ENCODE measurements at places on chromosomes 12 and 14.

DNA sequence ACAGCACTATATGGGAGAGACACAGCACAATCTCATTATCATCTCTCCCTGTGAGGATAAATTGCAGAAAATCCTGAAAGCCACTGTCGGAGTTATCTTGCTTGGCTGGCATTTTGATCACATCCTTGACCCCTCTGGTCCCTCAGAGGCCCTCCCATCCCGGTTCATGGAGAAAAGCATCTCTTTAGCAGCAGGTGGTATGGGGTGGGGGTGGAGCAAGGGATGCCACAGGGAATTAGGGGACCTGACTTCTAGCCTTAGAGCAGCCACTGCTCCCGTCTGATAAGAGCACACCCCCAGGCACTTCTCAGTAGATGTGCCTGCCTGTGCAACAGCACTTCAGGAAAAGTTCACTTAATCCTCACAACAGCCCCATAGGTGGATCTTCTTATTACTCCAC lies 38.6 kb downstream of the GRIN2B start:
- no peak overlapping the region for H3K4me3 ChIP-seq
- no peaks in the 10 kb centered on the region for H3K4me1 ChIP-seq

DNA sequence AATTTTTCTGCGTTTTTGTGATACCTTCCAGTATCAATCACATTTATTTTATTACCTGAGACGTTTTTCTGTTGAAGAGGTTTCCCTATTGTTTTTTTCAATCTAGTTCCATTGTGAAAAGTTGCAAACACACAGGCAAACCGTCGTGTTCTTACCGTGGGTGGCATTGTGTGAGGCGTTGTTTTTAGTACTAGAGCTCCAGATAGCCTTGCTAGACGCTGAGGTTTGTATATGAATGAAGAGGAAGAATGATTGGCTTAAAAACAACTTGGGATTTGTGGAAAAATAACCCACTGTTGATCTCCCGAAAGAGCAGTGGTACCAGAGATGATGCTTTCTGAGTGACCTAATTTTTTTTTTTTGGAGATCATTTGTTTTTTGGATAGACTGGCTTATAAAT lies 1.0 kb downstream of the SOCS4 start:
- H3K4me3 ChIP-seq, result peak overlapping the region; percentile 88
- peak overlapping the region; percentile 97 for H3K27ac ChIP-seq
- peaks cover 42% of the 10 kb centered on the region for H3K4me1 ChIP-seq
- DNase-seq, result no peak
- peaks cover 23% of the 10 kb centered on the region for H3K36me3 ChIP-seq
- H3K27me3 ChIP-seq, result no peaks in the 10 kb centered on the region

DNA sequence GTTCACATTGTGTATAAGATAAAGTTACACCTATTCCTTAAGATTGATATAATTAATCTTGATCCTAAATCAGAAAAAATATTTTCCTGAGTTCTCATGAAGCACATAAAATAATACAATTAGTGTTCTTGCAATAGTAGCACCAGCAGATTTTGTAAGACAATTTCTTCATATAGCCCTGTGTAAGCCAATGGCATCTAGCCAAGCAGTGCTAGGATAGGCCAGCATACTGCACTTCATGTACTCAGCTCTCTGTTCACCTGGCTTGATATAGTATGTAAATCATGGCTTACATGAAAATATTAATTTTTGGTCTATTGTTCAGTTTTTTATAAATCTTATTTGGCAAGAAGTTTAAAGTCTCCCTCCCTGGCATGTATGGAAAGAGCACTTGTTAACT lies 1.9 kb downstream of the KLRF2 start:
- DNase-seq, result no peak
- no peak overlapping the region for H3K4me3 ChIP-seq
- H3K27me3 ChIP-seq, result peaks cover 4% of the 10 kb centered on the region
- H3K27ac ChIP-seq, result no peak overlapping the region

DNA sequence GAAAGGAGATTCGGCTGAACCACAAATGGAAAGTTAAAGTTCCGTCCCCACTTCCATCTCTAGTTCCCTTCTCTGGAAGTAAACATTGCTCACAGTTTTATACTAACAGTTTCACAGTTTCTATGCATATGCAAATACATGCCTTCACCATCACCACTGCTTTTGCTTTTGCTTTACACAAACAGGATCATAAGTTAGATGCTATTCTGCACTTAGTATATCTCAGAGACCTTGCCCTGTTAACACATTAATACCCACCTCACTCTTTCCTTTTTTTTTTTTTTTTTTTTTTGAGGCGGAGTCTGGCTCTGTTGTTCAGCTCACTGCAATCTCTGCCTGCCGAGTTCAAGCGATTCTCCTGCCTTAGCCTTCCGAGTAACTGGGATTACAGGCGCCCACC lies 890 bp downstream of the TEP1 start:
- peaks cover 21% of the 10 kb centered on the region for H3K4me1 ChIP-seq
- no peak for DNase-seq
- peak overlapping the region; percentile 94 for H3K27ac ChIP-seq
- H3K27me3 ChIP-seq, result no peaks in the 10 kb centered on the region
- peaks cover 6% of the 10 kb centered on the region for H3K36me3 ChIP-seq
- peak overlapping the region; percentile 97 for H3K4me3 ChIP-seq

DNA sequence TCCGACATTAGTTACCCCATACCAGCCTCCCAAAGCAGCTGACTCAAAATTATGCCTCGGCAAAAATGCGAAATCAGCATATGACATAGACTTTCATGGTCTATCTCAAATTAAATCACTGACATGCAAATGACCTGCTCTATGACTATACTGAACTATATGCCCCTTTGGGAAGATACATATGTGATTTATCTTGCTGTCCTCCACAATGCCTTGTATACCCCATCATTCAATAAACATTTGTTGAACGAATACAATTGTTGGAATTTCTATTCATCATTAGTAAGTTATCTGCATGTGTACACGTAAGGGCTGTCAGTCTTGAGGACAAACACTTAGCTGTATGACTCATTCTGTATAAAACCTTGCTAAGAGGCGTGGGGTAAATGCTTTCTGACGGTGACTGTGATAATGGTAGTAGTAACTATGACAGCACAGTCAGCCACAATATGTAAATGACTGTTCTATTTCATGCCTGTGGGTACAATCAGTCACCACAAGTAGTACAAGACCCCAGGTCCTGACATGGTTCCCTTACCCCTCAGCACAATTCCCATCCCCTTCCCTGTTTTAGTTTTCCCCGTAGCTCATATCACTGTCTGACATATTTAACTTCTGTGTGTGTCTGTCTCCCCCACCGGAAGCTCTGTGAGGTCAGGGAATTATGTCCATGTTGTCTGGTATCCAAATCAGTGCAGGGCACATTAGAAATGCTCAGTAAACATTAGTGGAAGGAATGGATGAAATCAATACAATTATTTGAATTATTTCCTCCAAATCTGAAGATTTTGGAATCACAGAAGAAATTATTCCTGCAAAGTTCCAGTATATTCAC lies 42.8 kb downstream of the STXBP6 start:
- no peaks in the 10 kb centered on the region for H3K27me3 ChIP-seq
- H3K4me3 ChIP-seq, result no peak overlapping the region

DNA sequence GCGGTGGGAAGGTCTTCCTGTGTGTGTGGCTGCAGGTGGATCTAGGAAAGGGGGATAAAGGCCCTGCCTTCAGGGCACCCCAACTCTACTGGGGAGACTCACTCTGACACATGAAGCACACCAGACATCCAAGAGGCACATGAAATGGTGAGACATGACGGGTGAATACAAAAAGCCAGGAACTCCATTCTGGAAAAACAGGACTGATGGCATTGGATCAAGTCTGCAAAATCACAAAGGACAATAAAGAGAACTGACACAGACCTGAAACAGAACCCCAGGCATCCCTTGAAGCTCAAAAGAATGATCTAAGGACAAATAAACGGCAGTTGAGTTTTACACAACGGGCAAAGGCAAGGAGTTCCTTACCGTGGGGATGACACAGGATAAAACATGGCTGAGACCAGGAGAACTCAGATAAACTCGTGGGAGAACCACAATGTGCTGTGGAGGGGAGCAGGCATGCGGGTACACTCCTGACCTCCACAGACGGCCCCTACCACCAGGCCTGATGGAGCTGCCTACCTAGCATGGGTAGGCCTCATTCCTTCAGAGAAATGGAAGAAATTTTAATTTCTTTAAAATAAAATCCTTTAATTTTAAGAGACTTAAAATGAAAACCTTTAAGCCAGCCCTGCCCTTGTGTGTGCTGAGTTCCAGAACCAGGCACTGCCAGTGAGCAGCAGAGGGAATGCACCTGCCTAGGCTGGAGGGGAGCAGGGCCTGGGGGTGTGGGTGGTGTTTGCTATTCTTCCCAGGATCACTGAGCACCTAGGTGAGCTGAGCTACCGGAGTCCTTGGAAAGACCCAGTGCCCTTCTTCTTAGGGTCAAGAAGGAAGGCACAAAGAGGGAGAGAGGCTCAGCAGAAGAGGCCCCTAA lies 100.1 kb downstream of the SINHCAF start:
- no peak for DNase-seq
- H3K4me1 ChIP-seq, result no peaks in the 10 kb centered on the region
- no peak overlapping the region for H3K4me3 ChIP-seq
- peaks cover 2% of the 10 kb centered on the region for H3K27me3 ChIP-seq
- no peaks in the 10 kb centered on the region for H3K36me3 ChIP-seq

GRCh38 chr12:106487664-106488063 lies 95.1 kb upstream of the RFX4 start:
- H3K36me3 ChIP-seq, result no peaks in the 10 kb centered on the region
- no peaks in the 10 kb centered on the region for H3K4me1 ChIP-seq
- DNase-seq, result no peak

DNA sequence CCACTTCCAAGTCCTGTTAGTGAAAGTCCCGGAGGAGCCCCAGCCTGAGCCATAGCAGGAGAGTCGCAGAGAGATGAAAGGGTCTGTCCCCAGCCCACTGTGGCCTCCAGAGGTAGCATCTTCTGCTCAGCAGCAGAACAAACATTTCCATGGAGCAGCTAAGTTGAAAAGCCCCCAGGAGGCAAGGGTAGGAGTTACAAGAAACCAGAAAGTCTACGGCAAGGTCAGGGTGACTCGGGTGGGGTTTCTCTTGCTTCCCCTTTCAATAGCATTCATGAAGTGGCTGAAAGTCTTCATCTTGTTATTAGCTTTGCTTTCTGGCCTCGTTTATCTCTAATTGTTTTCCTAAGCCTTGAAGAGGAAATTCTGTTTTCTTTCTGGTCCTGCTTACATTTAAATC lies 151.2 kb upstream of the DIO3 start:
- H3K27me3 ChIP-seq, result peaks cover 9% of the 10 kb centered on the region
- H3K27ac ChIP-seq, result no peak overlapping the region

GRCh38 chr14:77306416-77306815 lies 14.3 kb downstream of the POMT2 start:
- H3K4me3 ChIP-seq, result no peak overlapping the region
- H3K36me3 ChIP-seq, result no peaks in the 10 kb centered on the region
- H3K27me3 ChIP-seq, result no peaks in the 10 kb centered on the region
- no peak overlapping the region for H3K27ac ChIP-seq
- H3K4me1 ChIP-seq, result peaks cover 12% of the 10 kb centered on the region

- DNase-seq, result no peak
- H3K27me3 ChIP-seq, result peaks cover 11% of the 10 kb centered on the region
- H3K27ac ChIP-seq, result no peak overlapping the region
- H3K4me1 ChIP-seq, result no peaks in the 10 kb centered on the region
Observed at GRCh38 chr12:93916402-93916801, 232.0 kb upstream of the PLXNC1 start.

DNA sequence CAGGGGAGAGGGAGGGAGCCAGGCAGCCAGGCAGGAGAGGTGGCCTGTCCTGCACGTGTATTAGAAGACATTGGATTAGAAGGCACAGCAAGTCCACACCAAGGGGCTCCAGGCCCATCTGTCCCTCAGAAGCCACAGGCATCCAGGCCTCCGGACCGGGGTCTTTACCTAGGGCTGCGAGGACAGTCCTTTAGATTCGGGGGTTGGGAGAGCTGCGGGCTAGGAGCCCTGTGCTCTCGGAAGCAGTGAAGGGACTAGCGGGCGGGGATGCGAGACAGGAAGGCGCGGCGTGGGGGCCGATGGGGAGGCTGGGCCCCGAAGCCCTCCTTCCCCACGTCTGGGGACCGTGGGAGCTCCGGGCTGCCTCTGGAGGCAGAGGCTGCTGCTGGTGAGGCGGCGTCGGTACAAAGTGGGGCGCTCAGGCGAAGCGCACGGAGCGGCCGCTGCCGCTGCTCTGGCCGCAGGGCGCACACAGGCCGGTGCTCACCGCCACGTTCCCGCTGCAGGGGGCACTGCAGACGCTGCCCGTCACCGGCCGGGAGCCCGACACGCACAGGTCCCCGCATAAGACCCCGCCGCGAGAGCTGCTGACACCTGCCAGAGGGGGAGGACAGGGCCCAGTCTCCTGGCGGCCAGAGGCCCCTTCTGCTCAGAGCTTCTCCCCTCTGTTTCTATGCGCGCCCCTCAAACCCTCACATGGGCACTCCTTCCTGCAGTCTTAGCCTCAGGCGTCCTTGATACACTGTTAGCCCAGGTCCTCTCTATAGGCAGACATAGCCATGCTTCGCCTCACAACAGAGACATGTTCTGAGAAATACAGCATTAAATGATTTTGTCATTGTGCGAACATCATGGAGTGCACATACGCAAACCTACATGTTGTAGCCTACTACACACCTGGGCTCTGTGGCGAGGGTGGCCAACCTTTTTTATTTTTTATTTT lies 17.3 kb downstream of the KRT7 start:
- peak overlapping the region; percentile 37 for H3K27ac ChIP-seq
- peaks cover 18% of the 10 kb centered on the region for H3K27me3 ChIP-seq
- H3K36me3 ChIP-seq, result peaks cover 15% of the 10 kb centered on the region
- H3K4me1 ChIP-seq, result peaks cover 51% of the 10 kb centered on the region

DNA sequence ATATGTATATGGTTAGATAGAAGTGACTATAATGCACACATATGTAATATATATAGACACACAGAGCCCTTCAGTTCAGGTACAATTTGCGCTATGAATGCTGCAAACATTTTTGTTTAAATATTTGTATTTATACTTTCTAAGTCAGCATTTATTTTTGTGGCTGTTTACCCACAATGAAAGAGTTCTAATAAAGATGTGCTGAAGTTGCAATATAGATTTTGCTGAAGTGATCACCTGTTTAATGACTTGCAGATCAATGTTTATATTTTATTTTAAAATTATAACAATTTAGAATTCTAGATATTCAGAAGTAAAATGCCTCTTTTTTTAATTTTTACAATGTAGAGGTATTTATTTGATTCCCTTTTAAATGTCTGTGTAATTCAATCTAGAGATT lies 3.5 kb downstream of the FOXG1 start:
- H3K4me1 ChIP-seq, result peaks cover 5% of the 10 kb centered on the region
- H3K4me3 ChIP-seq, result no peak overlapping the region

- no peaks in the 10 kb centered on the region for H3K4me1 ChIP-seq
- H3K36me3 ChIP-seq, result no peaks in the 10 kb centered on the region
- DNase-seq, result no peak
- no peaks in the 10 kb centered on the region for H3K27me3 ChIP-seq
Observed at GRCh38 chr12:2669560-2669959, 125.2 kb upstream of the FKBP4 start.

- peaks cover 7% of the 10 kb centered on the region for H3K27me3 ChIP-seq
- H3K4me1 ChIP-seq, result peaks cover 11% of the 10 kb centered on the region
- DNase-seq, result peak; percentile 57
- H3K27ac ChIP-seq, result no peak overlapping the region
- no peaks in the 10 kb centered on the region for H3K36me3 ChIP-seq
Observed at GRCh38 chr14:68843471-68844209, 50.8 kb upstream of the ZFP36L1 start.
